RPMI7951 (cell line): ENCODE measurements at places on chromosomes 1 and 21.
A peak's percentile ranks its signal among the peaks of the same experiment; 100 is the strongest.

DNA sequence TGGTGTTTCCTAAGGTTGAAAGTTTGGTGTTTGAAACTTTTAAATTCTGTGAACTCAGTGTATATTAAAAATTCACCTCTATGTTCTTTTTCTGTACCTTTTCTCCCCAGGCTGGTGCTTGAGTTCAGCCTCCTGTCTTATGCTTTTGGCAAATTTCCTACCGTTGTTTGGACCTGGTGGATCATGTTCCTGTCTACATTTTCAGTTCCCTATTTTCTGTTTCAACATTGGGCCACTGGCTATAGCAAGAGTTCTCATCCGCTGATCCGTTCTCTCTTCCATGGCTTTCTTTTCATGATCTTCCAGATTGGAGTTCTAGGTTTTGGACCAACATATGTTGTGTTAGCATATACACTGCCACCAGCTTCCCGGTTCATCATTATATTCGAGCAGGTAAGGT lies 24.9 kb upstream of the AXDND1 start:
- no peak for DNase-seq

DNA sequence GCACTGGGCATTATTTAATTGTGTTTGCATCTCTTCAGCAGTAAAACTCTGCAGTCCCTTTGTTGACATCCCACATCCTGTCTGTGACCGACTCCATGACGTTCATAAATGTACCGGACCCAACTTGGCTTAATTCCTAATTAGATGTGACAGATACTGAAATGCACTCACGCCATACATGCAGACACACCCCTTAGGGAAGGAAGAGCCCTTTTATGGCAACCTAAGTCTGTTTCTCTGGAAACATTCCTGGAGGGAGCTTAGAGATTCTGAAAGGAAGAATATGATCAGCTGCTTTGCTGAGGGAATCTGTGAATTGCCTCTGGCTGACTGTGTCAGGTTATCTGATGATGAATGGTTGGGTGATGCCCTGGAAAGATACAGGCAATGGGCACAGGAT lies 33.4 kb downstream of the ADAMTS5 start:
- peak; percentile 79 for DNase-seq

- DNase-seq = no peak
Measured at GRCh38 chr1:203148127-203148526, 20.6 kb downstream of the ADORA1 start.

- DNase-seq = no peak
Measured at GRCh38 chr1:173568483-173568882, 34.4 kb downstream of the SLC9C2 start.

DNA sequence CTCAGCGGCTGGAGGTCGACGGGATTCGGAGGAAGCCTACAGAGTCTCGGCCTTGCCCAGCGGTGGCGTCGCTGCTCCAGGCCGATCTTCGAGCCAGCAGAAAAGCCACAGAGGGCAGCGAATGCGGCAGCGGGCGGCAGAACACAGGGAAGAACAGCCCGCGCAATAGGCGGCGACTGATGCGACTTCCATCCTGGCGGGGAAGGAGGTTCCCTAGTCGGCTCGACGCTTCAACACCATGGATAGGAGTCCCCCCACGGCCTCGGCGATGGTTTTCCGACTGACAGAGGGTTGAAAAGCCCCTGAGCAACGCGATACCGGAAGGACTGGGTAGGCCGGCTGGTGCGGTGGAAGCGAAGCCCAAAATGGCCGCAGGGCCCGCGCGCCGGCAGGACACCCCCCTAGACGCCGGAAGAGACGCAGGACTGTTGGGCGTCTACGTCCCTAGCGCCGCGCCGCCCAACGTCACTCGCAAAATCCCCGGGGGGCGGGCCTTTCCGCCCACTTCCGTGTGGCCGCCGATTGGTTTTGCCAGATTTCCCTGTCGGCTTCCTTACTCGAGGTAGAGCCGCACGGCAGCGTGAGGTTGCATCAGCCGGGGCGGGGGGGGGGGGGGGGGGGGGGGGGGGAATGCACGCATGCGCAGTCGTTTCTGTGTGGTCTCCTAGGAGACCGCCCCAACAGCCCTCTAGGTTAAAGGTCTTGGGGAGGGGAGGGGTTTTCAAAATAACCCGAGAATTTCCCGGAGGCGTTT lies at the start of gene PPP1R15B:
PPP1R15B (minus strand) TSS at position 367 of the 754 bp plus-strand sequence. CDS start 406 bp downstream, outside the sequence.
- DNase-seq = peak; percentile 98

- DNase-seq = no peak
Measured at GRCh38 chr1:29624320-29625083, 388.2 kb downstream of the PTPRU start.

DNA sequence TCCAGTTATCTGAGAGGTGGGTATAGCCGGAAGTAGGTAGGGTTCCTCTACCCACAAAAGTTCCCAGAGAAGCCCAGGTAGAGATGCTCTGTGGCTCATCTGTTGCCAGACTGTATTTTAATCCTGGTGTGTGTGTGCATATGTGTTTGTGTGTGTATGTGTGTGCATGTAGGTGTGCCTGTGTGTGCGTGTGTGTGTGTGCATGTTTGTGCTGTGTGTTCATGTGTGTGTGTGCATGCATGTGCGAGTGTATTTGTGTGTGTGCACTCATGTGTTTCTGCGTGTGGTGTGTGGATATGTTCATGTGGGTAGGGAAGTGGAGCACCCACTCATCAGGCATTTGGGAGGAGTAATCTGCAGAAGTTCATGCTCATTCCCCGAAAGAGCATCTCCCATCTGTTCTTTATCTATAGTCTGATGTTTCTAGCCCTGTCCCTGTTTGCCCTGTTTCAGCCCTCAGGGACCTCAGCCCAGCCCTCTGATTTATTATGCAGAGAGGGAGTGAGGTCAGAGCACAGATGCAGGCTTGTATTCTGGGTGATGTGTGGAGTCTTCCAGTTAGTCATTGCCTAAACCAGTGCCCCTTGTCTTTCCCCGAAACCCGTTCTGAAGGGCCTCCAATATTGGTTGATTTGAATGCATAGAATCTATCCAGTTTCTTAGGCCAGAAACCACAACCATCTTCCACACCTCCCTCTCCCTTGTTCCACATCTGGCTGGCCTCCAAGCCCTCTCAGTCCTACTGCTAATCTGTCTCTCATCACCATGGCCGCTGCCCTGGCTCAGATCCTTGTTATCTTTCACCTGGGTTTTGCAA lies 69.1 kb downstream of the DISC1 start:
- DNase-seq = peak; percentile 17

DNA sequence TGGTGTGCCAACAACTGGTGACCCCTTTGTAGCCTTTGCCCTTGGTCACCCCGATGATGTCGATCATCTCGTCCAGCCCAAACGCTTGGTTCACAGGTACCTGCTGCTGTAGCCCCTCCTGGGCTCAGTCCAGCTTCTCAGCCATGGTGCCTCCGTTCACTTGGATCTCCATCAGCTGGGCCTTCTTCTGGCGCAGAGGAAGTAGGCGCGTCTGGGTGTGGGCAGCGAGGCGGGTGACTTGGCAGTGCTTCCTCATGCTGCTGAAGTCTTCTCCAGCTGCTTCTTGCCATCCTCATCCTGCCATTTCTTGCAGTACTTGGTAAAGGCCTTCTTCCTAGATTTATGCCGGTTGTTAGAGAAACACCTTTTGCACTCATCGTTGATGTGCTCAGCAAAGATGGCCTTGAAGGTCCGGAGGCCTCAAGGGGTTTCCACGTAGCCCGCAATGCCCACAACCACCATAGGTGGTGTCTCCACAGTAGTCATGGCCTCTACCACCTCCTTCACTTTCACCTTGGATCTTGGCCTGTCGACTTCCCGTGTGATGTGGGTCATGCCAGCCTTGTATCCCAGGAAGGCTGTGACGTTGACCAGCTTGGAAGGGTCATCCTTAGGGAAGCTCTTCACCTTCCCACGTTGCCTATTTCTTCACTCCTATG lies 13.0 kb downstream of the DOP1B start:
- DNase-seq = no peak

- DNase-seq = peak; percentile 83
Measured at GRCh38 chr1:28456078-28456477, 49.8 kb upstream of the RCC1 start.

GRCh38 chr1:203122159-203122558 lies 5.4 kb upstream of the ADORA1 start:
- no peak for DNase-seq

DNA sequence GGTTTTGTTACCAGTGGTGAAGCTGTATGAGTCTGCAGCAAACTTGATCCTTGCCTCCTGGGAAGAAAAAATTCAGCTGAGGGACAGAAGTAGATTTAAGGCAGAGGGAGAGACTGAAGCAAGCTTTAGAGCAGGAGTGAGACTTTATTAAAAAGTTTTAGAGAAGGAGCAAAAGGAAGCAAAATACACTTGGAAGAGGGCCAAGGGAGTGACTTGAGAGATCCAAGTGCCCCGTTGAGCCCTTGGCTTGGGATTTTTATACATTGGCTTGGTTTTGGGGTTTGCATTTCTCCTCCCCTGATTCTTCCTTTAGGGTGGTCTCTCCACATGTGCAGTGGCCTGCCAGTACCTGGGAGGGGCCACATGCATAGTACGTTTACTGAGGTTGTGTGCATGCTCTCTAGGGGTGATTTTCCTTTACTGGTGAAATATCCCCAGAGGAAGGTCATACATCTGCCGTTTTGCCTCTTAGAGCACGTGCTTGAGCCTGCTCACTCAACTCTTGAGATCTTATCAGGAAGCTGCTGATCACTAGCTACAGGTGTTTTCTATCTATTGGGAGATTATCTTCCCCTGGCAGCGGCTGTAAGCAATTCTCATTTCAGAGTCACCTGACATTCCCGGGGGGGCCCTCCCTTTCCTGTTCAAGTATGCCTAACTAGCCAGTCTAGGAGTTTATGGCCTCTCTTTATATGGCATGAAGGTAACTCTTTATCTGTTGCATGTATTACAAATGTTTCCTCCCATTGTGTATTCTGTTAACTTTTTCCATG lies 20.3 kb downstream of the FASLG start:
- DNase-seq = no peak

- no peak for DNase-seq
Measured at GRCh38 chr1:219381396-219381795, 207.7 kb downstream of the LYPLAL1 start.

DNA sequence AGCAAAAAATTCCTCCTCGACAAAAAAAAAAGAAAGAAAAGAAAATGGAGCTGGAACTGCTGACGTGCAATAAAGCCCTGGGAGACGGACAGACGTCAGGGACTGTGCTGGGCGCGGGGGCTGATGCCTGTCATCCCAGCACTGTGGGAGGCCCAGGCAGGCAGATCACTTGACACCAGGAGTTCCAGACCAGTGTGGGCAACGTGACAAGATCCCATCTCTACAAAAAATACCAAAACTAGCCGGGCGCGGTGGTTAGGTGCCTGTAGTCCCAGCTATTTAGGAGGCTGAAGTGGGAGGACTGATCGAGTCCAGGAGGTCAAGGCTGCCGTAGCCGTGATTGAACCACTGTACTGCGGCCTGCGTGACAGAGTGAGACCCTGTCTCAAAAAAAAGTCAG lies 3.6 kb upstream of the ANKRD65 start:
- no peak for DNase-seq

DNA sequence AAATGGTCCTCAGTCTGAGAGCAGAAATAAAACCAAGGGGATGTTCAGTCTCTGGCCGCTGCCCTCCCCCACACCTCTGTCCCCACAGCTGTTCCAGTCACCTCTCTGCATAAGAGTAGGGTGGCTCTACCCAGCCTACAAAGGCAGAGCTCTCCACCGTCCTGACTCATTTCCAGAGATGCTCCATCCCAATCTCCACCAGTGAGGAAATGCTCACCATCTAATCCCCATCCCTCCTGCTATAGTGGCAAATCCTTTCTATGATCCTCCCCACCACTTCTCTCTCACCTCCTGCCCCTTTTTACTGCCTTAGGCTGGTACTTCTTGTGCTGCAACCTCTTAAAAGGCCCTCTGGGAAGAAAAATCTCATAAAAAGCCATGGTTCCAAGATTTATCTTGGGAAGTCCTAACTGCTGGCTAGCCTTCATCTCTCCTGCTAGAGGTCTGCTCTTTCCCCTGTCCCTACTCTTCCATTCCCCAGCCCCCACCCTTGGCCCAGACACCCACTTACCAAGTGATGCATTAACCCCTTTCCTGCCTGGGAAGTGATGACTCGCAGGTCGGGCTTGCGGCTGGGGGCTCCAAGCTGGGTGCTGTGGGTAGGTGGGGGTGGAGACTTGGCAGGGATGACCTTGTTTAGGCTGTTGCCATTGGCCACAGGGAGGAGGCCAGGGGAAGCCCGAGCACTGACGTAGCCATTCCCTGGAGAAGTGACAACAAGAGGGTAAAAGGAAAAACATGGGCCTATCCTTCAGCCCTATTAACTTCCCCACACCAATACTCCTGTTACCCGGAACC lies 23.9 kb downstream of the MEF2D start:
- DNase-seq = peak; percentile 58

- no peak for DNase-seq
Measured at GRCh38 chr21:33991133-33991532, 75.5 kb upstream of the ATP5PO start.

DNA sequence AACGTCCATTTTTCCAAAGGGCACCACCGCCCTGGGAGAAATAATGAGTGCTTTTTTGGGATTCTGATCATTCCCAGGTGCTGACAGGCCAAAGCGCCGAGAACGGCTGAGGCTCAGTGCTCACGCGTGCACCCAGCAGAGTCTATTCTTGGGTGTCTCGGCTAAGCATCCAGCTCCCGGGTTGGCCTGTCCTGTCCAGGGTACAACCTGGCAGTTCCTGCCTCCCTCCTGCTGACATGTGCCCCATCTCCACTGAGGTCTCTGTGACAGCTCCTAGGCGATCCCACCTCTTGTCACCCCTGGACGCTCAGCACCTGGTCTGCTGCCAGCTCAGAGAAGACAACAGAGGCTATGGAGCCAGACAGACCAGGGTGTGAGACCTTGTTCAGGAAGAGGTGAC lies 684.5 kb downstream of the PTPRU start:
- no peak for DNase-seq

DNA sequence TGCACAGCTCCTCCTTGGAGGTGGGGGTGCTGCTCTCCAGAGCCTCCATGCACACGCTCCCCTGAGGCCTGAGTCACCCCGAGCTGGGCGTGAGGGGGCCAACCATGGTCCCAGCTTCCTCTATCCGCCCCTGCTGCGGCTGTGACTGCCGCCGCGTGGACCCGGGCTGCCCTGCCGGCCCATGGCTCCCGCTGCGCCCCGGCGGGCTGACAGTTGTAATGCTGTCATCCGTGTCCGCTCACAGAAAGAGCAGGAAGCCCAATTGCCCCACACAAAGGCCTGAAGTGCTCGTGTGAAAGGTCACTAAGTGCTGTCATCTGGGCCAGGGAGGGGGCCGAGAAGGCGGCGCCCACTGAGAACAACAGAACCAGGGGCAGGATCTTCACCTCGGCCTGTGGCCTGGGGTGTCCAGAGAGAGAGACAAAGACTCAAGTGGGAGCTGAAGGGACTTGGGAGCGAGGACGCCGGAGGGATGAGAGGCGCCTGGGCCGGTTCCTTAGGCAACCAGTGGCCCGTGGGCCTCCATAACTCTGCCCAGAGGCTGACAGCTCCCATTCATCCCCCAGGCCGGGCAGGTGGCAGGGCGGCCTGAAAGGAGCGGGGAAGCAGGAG lies 31.5 kb downstream of the OLIG1 start:
- no peak for DNase-seq
